ENCODE measurements at places on chromosomes 5 and 9.

- no peak for DNase-seq
These were observed 18.9 kb upstream of the PDZD2 start for GRCh38 chr5:31620026-31620425.

DNA sequence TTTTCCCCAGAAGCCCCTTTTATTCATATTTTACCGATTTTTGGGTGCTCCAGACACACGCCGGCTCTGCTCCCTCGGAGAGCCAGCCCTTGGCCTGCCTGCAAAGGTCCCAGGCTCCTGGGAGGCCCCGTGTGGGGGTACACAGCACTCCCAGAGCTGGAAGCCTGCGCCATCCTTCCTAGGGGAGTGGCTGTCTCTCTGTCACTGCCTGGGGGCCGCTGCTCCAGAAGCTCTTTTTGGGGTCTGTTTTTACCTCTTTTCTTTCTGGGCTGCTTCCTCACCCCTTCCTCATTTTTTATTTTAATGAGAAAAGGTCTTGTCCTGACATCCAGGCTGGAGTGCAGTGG lies 119.1 kb upstream of the COL5A1 start:
- DNase-seq = no peak

DNA sequence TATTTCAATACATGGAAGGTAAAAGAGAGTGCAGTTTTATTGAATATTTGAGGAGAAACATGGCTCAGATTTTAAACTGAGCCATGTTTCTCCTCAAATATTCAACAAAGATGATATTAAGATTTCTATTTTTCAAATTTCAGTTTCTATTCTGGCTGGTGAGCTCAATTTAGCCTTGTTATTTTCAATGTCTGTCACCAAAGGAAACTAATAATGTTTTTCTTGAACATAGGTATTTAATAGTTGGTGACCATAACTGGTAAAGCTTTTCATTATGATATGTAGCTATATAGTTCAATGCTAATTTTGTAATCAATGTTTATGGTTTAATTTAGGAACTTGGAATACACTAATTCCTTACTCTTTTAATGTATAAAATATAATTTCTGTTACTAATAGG lies 177.4 kb downstream of the FER start:
- DNase-seq = no peak

DNA sequence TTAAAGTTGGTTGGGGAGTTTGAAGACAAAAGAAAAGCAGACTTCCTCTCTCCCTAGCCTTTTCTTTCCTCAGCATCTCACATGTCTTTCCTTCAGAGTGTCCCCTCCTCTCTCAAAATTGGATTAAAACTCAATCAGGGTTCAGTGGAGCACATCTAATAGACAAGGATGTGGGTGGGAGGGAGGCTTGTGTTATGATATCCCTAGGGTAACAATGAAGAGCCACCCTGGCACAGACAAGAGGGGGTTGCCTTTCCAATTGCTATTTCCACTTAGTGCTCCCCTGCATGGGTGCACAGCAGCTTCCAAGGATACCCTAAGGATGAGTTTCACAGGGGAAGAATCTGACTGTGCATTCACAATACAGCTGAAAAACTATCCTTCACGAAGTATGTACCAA lies 585.2 kb upstream of the C9orf72 start:
- DNase-seq = no peak

- no peak for DNase-seq
These were observed 235.7 kb upstream of the ADAMTSL1 start for GRCh38 chr9:18238254-18238653.

DNA sequence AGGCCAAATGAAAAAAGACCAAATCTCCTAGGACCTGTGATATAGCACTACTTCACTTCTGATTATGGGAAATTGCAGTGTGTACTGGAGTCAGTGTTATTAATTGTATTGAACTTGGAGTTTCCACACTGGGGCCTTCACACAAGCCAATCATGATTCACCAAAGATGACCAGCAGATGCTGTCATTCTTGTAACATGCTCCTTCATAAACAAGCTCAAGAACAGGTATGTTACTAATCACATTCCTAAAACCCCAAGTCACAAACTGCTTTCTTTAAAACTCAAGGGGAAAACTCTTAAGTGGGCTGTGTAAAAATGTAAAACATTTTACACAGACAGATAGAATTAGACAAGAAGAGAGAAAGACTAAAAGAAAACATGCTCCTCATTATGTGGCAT lies 5.6 kb downstream of the KLHL3 start:
- no peak for DNase-seq

DNA sequence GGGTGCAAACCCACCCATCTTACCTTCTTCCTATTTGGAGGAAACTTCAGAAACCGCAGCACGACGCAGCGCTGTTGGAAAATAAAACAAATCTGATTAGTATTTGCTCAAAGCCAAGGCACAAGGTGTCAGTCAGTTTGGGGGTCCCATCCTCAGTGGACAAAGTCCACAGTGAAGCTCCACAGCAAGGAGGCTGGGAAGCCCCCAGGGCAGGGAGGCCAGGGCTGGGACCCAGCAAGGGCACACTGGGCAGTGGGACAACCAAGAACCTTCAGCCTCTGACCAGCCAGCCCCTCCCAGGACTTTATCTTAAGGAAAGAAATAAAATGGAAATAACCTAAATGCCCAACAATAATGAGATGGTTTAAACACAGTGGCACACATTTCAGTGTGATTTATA lies 11.3 kb downstream of the IPPK start:
- DNase-seq = no peak
